ENCODE measurements at places on chromosomes 4 and X.

GRCh38 chr4:88892646-88893045, 164.3 kb downstream of the FAM13A start:
- DNase-seq, result no peak

DNA sequence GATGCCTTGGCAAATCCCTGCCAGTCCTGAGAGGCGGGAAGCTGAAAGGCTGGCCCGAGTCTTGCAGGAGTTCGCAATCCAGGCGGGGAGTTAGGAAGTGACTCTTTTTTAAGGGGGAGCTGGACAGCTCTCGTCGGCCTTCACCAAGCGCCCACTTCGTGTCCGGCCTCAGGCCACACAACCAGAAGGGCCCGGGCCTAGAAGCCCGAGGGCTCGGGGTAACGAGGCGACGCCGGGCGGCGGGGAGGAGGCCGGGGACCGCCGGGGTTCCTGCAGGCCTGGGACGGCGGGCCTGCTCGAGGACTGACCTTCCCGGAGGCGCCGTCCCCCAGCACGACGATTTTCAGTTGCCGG, 395 bp downstream of the RAB28 start:
- DNase-seq, result no peak

GRCh38 chrX:112803060-112803459, 37.6 kb downstream of the AMOT start:
- DNase-seq, result no peak

GRCh38 chrX:9476810-9477575, 12.1 kb downstream of the TBL1X start:
- DNase-seq, result no peak

DNA sequence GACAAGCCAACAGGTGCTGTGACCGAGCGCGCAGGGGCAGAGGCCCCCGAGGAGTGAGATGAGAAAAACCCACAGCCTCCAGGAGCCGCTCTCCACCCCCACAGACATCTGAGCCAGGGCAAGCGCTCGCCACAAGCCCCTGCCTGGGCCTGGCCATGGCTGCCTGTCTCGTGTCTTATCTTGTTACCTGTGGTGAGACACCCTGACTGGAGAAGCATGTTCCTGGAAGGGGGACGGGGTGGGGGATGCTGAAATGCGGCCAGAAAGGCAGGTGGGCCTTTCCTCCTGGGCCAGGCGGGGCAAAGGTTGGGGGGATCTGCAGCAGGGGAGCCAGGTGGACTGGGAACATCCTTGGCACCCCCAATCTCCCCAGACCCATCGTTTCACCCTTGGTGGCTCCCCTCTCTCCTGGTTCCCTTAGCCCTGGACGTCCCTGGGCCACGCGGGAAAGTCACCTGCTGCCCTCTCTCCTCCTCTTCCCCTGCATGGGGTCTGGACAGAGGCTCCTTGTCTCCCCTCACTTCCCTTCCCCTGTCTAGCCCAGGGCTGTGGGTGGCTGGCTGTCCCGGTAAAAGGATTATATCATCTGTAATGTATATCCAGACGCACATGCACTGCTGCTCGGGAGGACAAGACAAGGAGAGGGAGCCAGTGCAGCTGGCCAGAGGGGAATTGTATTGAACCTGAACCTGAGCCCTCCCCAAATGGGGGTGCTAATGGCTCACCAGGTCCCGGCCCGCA, 8.4 kb upstream of the DUSP9 start:
- no peak for DNase-seq

GRCh38 chr4:151783867-151784266, 23.1 kb upstream of the GATB start:
- no peak for DNase-seq

DNA sequence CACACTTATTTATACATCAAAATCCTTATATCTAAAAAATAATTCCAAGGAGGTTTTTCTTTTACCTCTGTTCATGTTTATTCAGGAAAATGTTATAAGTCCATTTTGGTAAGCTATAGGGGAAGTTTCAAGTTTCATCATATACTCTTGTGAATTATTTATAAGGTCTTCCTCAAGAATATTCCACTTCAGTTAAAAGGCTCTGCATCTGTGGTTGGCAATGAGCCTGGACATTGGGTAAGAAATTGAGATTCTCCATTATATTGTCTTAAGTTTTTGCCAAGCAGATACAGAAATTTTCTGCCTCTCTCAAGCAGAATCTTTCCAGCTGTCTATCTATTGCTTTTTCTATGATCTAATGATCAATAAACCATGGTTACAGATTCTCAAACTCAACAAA, 641.9 kb downstream of the NLGN4X start:
- no peak for DNase-seq

All from right hindlimb (tissue), 1 donor.